ENCODE measurements at places on chromosomes 7 and 10.
A peak's percentile ranks its signal among the peaks of the same experiment; 100 is the strongest.

DNA sequence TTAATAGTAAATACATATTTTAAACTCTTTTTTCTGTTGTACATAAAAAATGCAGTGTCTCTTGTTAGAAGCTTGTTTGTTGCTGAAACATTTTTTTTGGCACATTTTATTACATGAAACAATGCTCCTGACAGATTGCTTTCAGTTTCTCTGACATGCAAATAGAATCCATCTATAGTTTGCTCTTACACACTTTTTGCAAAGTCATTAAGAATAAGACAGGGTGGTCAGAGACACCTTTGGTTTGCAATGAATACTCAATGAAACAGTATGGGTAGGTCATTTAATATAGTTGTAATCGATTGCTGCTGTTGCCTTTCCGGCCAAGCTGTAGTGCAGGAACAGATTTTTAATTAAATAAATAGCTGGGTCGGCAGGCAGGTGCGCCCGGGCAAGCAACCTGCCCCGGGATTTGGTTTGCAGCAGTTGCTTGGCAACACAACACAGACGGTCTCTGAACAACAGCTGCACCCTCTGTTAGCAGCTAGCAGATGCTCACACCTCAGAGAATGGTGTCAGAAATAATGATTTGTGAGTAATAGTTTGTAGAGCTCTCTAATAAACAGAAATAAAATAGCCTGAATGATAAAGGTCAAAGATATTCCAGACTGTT lies 115.7 kb upstream of the CACNA2D1 start:
- DNase-seq: no peak

DNA sequence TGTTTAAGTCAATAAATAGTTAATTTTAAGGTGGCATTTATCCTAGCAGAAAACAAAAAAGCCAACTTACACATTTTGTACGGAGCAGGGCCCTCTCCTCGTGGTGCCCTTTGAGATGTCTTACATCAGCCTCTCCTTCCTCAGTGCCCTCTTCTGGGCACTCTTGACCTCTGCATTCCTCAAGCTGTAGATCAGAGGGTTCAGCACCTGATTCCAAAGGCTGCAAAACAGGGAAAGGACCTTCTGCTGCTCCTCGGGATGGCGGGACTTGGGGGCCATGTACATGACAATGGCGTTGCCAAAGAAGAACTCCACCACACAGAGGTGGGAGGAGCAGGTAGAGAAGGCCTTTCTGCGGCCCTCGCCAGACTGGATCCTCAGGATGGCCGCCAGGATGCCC lies 4.6 kb upstream of the OR2A14 start:
- no peak for DNase-seq

- no peak for DNase-seq
These were observed 33.8 kb downstream of the SLC16A9 start for GRCh38 chr10:59675812-59676211.

DNA sequence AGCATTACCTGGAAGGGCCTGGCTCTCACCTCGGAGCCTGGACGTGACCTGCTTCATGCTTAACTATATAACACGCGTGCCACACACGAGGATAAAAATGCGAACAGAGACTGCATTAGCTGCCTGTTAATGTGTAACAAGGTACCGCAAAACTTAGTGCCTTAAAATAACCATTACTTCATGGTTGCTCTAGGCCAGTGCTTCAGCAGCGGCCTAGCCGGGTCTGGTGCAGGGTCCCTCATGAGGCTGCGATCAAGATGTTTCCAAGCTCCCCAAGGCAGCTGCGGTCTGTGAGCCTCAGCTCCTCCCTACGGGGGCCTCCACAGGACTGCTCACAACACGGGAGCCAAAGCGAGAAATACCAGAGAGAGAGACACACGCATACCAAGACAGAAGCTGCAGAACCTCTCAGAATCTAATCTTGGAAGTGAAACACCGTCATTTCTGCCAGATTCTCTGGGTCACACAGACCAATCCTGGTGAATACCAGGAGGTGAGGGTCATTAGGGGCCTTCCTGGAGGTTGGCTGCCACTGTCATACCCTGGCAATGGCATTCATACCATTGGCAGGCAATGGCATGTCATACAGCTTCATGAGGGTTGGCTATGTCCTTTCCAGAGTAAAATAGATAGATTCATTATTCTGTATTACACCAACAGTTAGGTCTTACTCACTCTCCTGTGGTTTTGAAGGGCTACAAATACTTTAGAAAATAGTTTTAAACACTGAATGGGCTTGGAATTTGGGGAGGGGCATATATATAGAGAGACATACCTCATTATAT lies 94.5 kb downstream of the HIPK2 start:
- DNase-seq: no peak

- DNase-seq: peak; percentile 80
These were observed 220.1 kb upstream of the MKLN1 start for GRCh38 chr7:131107337-131108211.

DNA sequence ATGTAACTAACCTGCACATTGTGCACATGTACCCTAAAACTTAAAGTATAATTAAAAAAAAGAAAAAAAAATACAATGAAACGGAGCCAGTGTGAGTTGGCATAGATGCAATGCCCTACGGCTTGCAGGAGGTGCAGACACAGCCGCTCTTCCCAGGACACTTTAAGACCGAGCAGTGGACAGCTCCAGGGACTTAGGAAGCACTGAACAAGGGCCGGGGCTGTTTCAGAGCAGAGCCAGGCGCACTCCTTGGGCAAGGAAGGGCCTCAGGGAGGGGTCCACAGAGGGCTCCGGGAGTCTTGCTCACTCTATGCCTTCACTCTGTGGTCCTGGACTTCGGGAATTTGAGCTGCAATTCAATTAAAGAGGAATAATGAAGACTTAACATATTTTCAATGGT lies 355.3 kb downstream of the TCERG1L start:
- no peak for DNase-seq

DNA sequence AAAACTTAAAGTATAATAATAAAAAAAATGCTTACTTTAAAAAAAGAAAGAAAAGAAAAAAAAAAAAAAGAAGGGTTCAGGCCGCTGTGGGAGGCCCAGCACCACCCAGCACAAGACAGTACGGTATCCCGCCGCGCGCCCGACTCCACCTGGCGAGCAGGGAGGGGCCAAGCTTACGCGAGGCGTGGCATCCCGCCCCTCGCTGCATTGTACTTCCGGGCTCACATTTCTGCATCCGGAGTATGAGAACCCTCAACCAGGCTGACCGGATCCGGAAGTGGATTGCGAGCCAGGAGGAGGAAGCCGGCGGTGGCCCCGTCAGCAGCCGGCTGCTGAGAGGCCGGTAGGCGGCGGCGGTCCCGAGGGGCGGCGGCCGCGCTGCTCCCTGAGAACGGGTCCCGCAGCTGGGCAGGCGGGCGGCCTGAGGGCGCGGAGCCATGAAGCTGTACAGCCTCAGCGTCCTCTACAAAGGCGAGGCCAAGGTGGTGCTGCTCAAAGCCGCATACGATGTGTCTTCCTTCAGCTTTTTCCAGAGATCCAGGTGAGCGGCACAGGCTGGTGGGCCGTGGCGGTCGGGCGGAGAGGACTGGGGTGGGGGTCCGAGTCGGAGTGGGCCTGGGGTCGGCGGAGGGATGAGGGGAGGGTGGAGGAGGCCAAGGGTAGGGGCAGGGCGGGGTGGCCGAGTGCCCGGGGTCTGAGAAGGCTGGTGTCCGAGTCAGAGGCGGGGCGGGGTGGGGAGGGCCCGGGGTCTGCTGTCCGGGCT lies at the start of gene YKT6:
TSS of gene YKT6 (plus strand) at position 280 of the 763 bp plus-strand sequence. CDS start at position 438, 158 bp downstream.
- DNase-seq: peak; percentile 96

GRCh38 chr7:77782383-77782782 lies 15.9 kb downstream of the TMEM60 start:
- DNase-seq: no peak

DNA sequence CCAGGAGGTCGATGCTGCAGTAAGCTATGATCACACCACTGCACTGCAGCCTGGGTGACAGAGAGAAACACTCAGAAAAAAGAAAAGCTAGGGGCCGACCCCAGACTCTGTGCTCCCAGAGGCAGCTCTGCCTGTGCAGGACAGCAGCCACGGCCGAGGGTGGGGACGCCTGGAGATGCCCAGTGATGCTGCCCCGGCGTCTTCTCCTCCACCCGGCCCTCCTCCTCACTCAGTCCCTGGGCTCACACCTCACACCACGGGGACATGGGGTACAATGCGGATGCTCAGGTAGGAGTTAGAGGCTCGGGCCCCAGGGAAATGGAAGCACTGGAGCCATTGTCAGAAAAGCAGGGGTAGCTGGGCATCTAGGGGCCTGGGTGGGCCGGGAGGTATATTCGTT lies 46.3 kb upstream of the ELFN1 start:
- no peak for DNase-seq

- no peak for DNase-seq
These were observed 48.3 kb downstream of the BAIAP2L1 start for GRCh38 chr7:98352621-98353020.

GRCh38 chr10:63414481-63415260 lies 51.1 kb downstream of the JMJD1C start:
- no peak for DNase-seq

DNA sequence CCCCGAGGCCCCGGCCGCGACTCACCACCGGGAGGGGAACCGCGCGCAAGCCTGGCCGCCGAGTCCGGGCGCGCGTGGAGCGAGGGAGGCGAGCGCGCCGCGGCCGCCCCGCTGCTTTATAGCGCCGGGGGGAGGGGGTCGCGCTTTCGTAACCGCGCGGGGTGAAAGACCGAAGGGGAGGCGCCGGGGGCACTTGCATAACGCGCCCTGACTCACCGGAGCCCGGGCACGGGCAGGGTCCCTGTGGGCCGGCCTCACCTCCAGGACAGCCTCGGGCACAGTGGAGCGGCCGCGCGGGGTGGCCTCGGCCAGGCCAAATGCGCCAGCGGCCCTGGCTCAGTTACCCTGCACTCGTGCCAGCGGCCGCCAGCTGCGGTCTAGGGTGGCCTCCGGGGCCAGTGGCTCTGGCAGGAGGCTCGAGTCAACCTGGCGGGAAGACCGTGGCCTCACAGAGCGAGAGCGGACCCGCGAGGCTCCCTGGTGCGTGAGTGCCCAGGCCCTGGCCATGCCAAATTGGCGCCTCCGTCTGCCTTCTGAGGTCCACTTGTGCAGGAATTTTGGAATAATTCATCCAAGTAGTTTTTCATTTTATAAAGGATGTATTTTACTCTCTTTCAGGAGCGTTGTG lies at the start of gene RBP4:
TSS of gene RBP4 (minus strand) at position 90 of the 628 bp plus-strand sequence. CDS start 207 bp downstream, outside the sequence.
- DNase-seq: no peak

GRCh38 chr7:69839782-69840181 lies 241.5 kb downstream of the AUTS2 start:
- no peak for DNase-seq

- DNase-seq: no peak
These were observed 197.9 kb downstream of the PLXDC2 start for GRCh38 chr10:20013991-20014750.

DNA sequence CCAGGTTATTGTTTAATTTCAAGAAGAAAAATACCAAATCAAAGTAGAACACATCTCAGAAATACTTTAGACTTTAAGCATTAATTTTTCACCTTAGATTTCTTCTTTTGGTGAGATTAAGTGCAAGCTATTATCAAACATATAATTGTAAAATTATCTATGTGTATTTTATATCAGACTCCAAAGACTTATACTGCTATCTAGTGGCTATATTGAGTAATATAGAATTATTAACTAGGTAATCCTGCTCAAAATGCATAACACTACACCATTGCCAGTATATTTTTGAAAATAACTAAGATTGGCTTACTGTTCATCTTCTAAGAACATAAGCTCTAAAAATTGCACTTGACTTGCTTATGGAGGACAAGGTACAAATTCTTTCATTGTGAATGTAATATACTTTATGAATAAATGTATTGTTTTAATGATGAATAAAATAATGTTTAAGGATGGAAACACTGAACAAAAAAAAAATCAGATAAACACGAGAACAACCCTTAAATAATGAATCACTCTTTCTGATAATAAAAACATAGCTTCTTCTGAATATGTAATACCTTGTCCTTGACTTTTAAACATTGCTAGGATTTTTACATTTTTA lies 86.7 kb upstream of the GNAI1 start:
- no peak for DNase-seq

DNA sequence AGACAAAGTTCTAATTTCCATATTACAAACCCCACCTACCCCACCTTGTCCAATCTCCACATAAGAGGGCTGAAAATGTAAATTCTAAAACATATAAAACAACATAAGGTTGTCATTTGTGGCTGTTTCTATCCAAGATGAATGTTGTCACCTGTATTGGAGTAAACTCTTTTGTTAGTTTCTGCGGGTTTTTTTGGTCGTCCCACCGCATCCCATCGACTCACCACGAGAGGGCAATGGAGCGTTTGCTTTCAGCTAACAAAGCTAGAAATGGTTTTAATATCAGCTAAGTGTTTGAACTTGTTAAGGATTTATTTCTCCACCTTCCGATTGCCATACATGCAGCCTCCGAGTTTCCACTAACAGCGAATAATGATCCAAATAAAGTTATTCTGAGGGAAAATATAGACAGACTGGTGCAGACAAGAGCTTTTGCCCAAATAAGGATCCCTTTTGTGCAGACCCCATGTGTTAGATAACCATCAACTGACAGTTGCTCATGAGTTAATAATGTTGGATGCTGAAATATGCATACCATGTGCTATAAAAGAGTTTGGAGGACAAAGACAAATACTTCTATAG lies 137.2 kb downstream of the ARID5B start:
- peak; percentile 63 for DNase-seq

- DNase-seq: no peak
These were observed 281.8 kb upstream of the KLF6 start for GRCh38 chr10:4066581-4067390.

- DNase-seq: no peak
These were observed 306.5 kb downstream of the GATA3 start for GRCh38 chr10:8360814-8361509.

GRCh38 chr7:40990841-40991240 lies 712.0 kb downstream of the INHBA start:
- no peak for DNase-seq

DNA sequence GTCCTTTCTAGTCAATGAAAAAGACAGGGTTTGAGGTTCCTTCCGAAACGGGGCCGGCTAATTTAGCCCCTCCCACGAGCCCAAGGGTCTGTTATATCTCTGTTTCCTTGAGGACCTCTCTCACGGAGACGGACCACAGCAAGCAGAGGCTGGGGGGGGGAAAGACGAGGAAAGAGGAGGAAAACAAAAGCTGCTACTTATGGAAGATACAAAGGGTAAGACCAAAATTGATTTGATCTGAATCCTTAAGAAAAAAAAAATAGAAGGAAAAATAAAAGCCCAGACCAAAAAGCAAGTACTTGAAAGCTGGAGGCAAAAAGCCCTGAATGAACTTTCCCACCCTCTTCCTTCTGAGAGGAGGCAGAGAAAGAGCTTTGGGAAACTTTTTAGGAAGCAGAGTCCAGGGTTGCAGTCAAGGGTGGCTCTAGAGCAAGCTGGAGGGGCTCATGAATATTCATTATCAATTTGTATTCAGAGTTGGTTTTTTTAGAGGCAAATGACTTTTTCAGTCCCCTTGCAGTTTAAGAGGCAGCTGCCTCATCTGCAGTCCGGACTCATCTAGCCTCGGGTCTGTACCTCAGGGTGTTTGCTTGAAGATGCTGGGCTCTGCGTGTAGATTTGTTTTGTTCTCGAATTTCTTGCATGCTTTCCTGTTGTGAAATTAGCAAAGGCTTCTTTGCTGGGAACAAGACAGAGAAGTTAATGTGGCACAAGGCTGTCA lies at the start of gene ENTPD1:
TSS of gene ENTPD1 (plus strand) at position 123 of the 721 bp plus-strand sequence. CDS start at position 200, 77 bp downstream.
- no peak for DNase-seq
